ENCODE measurements at places on chromosomes 7 and 10.
A peak's percentile ranks its signal among the peaks of the same experiment; 100 is the strongest.

DNA sequence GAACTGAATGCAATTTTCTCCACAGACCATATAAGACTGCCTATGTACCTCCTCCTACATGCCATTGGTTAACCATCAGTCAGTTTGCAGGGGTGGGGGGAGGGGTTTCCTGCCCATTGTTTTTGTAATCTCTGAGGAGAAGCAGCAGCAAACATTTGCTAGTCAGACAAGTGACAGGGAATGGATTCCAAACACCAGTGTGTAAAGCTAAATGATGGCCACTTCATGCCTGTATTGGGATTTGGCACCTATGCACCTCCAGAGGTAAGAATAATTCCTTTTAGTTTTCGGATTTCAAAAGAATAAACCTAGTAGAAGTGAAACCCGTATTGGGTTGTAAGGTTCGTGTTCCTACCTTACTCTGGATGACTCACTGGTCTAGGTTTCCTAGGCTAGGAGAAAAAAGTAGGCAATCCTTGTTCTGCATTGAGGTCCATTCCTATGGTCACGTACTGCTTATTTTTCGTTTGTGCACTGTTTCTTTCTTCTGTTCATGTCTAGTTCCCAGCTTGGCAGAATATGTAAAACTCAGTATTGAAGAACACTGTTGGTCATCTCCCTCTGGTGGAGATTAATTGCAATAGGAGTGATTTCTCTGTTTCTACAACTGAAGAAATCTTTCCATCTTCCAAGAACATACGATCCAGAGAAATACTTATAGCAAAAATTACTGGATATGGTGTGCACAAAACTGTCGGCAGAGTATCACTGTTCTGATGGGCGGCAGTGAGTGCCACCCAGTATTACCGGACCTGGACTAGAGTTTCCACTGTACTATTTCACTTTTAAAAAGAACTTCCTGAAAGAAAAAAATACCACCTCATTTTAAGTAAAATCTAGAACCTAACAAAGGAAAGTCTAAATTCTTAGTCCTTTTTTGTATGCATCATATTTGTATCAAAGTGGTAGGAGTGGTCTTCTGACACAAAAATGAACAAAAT is at the start of gene AKR1C3:
Gene AKR1C3, plus strand, starts transcription at position 150 of the 941 bp plus-strand sequence. Its CDS starts 31 bp downstream, at position 181.
- no peak for DNase-seq

GRCh38 chr10:87991946-87992345 is 128.5 kb downstream of the PTEN start:
- DNase-seq = no peak

DNA sequence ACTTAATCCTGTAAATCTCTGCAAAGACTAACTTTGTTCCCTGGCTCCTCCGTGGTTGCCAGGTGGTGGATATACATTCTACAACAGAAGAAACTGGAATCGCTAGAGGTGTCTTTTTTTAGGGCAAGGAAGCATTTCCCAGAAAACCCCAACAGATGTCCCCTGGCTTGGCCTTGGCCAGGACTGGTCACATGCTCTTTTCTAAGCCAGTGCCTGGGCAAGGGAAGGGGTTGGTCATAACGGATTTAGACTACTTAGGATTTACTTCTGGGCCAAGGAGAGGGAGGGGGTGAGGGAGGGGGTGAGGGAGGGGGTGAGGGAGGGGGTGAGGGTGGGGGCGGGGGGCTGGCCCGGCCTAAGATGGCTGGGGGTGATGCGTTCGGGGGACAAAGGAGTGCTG is 105.7 kb downstream of the SNX10 start:
- no peak for DNase-seq

DNA sequence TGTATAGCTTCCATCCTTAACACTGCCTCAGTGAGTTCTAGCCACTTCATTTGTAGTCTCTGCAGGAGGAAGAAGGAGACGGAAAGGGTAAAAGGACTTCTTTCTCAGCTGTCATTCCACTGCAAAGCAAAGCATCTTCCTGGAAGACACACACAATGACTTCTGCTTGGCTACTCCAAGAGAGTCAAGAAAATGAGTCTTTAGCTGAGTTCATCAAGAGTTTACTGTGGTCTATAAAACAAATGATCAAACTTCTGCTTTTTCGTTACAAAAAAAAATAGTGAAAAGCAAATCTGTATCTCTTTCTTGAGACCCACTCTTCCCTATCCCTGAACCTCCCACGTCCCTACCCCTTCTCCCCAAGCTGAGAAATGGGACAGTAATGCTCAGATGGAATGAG is 205.0 kb upstream of the AHR start:
- DNase-seq = no peak

DNA sequence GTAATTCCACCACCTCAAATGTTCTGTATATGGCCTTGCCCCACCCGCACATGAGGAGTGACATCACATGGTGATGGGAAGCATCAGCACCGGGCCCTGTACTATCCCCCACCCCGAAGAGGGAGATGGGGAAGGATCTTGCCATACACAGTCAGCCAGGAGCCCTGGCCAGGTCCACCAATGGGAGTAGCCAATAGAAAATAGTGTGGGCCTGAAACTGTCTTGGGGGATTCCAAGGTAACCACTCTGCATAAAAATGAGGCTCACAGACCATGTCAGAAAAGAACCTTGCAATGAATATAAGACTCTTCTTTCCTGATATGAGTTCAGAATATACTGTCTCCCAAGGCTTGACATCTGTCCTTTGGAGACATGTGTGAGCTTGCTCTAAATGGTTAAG is 51.1 kb downstream of the ADRB1 start:
- DNase-seq = no peak

- no peak for DNase-seq
Observed at GRCh38 chr10:1548146-1548545, 189.2 kb downstream of the ADARB2 start.

GRCh38 chr10:48996329-48996728 is 56.7 kb upstream of the LRRC18 start:
- no peak for DNase-seq

- no peak for DNase-seq
Observed at GRCh38 chr7:36638140-36638539, 86.2 kb downstream of the AOAH start.

- no peak for DNase-seq
Observed at GRCh38 chr10:44395396-44395795, 10.5 kb upstream of the CXCL12 start.

DNA sequence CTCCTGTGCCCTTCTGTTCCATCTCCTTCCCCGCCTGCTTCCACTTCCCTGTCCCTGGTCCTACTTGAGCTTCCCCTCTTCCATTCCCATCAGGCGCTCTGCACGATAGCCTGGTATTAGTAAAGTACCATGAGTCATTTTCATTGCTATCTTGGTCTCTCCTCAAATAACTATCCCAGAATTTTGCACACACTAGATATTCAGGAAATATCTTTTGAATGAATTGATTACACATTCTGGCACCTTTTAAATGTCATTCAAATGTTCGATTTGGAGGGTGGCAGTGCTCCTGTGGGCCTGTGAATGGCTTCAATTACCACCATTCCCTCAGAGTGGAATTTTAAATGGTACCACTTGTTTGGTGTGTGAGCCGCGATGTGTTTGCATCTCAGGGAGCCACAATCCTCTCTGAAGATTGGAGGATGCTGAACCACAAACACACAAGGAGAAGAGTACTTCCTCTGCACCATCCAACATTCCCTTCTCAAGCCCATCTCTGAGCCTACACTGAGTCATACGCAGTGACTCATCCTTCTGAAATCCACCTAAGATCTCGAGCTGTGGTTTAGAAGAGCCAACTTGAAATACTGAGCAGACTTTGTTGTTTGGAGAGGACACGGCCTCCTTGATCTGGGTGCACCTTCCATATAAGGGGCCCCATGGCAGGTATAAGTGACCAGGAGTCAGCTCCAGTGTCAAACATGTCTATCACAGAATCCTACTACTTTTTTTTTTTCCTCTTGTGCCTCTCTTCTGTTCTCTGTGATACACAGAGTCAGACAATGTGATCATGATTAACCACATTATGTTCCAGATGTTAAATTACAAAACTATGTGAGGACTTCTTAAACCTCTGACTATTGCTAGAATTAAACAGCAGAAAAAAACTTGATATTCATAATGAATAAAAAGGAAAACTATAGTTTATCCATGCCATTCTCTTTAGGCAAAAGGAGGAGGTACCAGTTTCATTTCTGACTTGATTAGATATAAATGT is 81.9 kb downstream of the BMPER start:
- DNase-seq = no peak

GRCh38 chr7:115368998-115369397 is 447.1 kb downstream of the MDFIC start:
- no peak for DNase-seq

DNA sequence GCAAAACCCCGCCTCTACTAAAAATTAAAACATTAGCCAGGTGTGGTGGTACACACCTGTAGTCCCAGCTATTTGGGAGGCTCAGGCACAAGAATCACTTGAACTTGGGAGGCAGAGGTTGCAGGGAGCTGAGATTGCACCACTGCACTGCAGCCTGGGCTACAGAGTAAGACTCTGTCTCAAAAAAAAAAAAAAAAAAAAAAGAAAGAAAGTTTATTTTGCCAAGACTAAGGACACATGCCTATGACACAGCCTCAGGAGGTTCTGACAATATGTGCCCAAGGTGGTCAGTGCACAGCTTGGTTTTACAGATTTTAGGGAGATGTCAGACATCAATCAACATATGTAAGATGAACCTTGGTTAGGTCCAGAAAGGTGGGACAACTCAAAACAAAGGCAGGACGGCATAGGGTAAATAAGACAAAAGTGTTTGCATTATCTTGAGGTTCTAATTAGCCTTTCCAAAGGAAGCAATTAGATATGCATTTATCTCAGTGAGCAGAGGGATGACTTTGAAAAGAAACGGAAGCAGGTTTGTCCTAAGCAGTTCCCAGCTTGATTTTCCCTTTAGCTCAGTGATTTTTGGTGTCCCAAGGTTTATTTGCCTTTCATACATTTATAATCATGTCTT is 20.7 kb upstream of the OTUD1 start:
- no peak for DNase-seq

DNA sequence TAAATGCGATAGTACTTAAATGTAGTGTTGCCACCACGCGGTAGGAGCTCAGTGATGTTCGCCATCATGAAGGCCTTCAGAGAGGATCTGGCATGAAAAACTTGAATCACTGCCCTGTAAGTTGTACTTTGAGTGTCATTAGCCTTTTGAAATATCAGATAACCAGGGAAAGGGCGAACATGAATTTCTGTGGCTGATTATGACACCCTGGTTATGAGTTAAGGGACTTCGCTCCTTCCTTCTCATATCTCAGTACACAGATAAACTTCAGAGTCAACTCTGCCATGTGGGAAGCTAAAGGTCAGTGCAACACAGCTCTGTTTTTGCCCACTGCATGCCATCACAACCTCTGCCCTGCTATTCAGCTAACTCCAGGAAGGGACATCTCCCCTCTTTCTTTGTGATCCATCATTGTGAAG is 8.9 kb upstream of the ACSL5 start:
- DNase-seq = no peak

GRCh38 chr7:87059525-87060287 is at the start of gene ELAPOR2:
TSS of gene ELAPOR2 (minus strand) at chr7:87059654. CDS start at chr7:87059513, 141 bp downstream.
- DNase-seq = peak; percentile 8

DNA sequence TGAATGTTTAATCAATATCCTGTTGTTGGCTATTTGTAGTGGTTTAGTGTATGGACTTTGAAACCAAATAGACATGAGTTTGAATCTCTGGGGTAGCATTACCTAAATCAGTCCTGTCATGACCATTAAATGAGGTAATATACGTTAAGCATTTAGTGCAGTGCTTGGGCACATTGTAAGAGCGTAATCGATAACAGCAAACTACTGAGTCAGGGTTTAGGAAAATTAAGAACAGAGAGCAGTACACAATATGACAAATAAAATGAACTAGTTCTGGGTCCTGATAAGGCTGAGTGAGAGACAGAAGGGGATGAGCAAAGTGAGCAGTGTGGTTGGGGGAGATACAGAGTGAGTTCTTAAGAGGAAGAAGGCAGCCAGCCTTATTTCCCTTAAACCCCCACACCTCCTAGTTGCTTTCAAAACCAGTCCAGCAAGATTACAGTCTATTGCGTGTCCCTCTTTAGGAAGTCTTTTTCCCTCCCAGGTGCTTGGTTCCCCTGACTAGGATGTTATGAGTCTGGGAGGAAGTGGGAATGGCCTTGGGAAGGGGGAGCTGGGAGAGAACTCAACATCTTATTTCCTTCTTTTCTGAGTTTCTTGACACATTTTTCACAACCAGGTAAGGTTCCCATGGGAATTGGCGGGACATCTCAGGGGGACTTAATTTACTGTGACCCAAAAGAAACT is 171.0 kb downstream of the SND1 start:
- DNase-seq = no peak

GRCh38 chr7:17374654-17375053 is 76.2 kb downstream of the AHR start:
- DNase-seq = no peak

- no peak for DNase-seq
Observed at GRCh38 chr10:36017137-36017536, 375.0 kb upstream of the FZD8 start.

- DNase-seq = no peak
Observed at GRCh38 chr10:92850185-92850584, 1.9 kb downstream of the EXOC6 start.

GRCh38 chr7:130923930-130924329 is 189.9 kb upstream of the KLF14 start:
- DNase-seq = no peak

- no peak for DNase-seq
Observed at GRCh38 chr10:132712743-132713142, 73.2 kb downstream of the NKX6-2 start.

- DNase-seq = no peak
Observed at GRCh38 chr10:67803588-67804394, 34.2 kb downstream of the DNAJC12 start.

- DNase-seq = no peak
Observed at GRCh38 chr7:19587291-19587690, 121.5 kb downstream of the POLR1F start.

DNA sequence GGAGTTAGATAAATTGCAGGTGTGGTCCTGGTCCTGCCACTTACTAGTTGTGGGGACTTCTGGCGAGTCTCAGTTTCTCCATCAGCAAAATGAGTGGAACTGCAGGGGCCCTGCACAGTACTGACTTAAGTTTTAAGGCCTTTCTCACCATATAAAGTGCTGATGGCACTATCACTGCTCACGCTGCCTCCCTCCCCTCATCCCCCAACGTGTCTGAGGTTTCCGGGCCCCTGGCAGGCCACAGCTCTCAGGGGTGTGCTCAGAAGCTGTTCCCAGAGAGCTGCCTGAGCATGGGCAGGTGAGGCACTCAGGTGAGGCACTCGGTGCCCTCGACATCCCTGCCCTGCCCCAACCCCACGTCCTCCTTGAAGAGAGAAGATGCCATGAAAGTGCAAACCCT is 74.2 kb downstream of the VOPP1 start:
- no peak for DNase-seq

GRCh38 chr7:124155432-124156022 is 122.7 kb upstream of the TMEM229A start:
- DNase-seq = no peak
